Stimulated activated CD8-positive, alpha-beta memory T cell treated with anti-CD3 and anti-CD28 coated beads, Interleukin-15, amount 100 ng/mL, for 1 hour (primary cell): ENCODE measurements at places on chromosomes 5 and 9.

DNA sequence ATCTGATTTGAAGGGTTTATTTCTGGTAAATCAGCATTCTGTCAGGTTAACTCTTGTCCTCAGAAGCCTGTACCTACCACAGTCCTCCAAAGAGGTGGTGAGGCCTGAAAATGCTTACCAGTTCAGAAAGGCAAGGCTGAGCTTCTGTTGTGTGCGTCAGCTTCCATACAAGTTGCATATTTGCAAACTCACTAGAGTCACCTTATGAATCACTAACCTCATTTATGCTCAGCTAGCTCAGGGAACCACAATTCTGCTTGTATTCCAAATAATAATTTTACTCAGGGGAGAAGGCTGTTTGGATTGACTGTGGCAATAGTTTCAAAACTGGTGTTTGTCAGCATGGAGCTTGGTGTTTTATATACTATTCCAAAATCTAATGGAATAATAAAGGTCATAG is 355.1 kb upstream of the RFX3 start:
- DNase-seq, result no peak

DNA sequence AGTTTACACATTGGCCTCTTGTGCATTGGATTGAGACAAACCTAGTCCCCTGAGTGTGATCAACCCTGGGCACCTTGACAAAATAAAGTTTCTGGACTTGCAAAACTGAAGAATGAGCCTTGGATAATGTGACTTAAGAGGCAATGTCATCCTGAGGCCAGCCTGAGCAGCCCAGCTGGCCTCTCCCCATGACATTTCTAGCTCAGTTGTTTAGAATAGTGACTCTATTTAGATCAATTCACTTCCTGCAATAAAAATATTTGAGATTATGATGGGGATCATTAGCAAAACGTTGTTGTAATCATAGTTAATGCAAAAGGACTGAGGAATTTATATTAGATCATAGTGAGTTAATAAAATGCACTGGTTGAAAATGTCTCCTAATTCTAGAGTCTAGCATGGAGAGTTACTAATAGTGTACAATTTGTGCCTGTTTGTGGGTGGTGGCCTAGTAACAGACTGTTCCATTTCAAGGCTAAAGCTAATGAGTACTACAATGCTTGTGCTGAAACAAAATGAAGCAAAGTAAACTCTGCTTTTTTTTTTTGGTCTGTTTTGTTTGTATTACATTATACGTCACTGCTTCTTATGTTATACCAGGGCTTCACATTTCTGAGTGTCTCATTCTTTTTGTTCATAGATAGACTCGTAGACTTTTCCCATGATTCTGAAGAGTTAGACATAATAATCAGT is 10.9 kb upstream of the RHOBTB3 start:
- no peak for DNase-seq

- no peak for DNase-seq
Observed at GRCh38 chr5:146675636-146676035, 159.6 kb upstream of the GPR151 start.

GRCh38 chr5:101326766-101327165 is 423.7 kb upstream of the ST8SIA4 start:
- DNase-seq, result no peak

DNA sequence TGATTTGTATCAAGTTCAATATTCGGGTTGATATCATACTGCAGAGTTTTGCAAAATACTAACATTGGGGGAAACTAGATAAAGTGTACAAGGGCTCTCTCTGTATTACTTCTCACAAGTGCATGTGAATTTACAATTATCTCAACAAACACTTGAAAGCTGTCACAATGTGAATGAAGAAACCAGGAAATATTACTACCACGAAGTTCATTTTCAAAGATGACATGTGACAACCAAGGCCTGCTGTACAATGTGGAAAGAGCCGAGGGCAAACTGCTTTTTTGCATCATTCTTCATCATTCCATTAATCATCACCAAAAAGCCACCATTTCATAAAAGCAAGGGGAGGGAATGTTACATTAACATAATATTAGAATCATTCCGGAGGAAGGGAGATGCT is 310.0 kb downstream of the GLIS3 start:
- no peak for DNase-seq

- no peak for DNase-seq
Observed at GRCh38 chr5:59683311-59683710, 210.2 kb downstream of the PDE4D start.

GRCh38 chr9:93205045-93205768 is 21.3 kb downstream of the WNK2 start:
- DNase-seq, result no peak

DNA sequence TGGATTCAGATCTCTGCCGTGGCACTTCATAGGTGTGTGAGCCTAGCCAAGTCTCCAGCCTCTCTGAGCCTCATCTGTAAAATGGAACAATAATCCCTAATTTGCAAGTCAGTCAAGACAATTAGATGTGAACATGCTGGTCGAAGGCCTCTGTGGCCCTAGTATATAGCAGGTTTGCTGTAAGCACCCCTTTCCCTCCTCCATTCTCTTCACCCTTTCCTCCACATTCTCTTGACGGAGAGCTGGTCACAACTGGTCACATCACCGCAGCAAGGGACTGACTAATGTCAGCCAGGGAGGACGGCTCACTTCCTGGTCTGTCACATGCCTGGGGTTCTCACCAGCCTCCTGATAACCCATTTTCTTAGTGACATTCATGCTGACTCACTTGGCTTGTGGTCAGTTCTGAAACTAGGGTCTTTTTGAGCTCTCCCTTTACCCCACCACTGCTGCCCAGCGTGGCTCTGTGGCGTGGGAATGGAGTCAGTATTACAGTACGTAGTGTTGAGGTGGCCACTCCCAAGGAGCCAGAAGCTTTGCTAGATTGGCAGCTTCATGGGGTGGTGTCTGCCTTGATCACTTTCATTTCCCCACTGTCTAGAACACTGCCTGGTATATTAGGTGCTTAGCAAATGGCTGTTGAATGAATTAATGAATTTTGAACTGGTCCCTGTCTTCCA is 47.8 kb downstream of the ERGIC1 start:
- no peak for DNase-seq

- DNase-seq, result no peak
Observed at GRCh38 chr5:151234476-151235238, 10.8 kb upstream of the CCDC69 start.

DNA sequence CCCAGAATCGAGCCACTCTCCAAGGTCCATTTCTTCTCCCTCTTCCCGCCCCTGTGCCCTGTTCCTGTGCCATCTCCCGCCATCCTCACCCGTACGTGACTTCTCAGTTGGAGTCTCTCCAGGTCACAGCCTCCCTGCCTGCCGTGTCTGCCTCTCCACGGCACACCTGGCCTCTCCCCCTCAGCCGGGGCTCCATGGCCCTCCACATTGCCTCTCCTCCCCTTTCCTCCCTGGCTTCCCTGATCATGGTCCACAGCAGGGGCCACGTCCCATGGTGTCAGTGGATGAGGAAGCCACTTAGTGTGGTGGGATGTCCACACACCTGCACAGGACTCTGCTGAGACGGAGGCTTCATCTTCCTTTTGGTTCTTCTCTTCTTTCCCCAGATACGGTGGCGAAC is 2.3 kb downstream of the PAEP start:
- no peak for DNase-seq

- DNase-seq, result no peak
Observed at GRCh38 chr5:145942201-145942600, 5.8 kb downstream of the SH3RF2 start.

DNA sequence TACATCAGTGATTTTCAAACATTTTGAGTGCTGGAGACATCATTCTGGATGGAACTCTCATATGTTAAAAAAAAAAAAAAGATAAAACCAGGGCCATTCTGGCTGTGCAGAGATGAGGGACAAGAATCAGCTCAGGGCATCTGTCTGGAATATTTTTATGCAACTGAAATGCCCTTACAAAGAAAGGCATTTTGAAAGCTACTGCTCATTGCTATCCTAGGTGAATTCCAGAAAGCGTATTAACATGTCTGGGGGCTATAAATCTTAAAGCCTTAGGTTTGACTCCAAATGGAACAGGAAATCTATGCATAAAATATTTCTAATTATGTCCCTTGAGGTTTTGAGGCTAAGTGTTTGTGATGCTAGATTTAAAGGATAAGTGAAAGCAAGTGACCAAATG is 14.9 kb upstream of the PCSK1 start:
- no peak for DNase-seq

GRCh38 chr9:92297611-92298010 is 4.1 kb upstream of the IARS1 start:
- DNase-seq, result no peak

- no peak for DNase-seq
Observed at GRCh38 chr9:134166374-134166773, 2.0 kb upstream of the RNU6ATAC start.

DNA sequence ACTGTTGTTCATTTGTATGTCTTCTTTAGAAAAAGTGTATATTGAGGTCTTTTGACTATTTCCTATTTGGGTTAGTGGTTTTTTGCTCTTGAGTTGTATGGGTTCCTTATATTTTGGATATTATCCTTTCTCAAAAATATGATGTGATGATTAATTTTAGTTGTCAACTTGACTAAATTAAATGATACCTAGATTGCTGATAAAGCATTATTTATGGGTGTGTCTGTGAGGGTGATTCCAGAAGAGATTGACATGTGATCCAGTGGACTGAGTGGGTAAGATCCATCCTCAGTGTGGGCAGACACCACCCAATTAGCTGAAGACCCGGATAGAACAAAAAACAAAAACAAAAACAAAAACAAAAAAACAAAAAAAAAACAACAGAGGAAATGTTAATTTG is 115.1 kb upstream of the KIF2A start:
- no peak for DNase-seq

DNA sequence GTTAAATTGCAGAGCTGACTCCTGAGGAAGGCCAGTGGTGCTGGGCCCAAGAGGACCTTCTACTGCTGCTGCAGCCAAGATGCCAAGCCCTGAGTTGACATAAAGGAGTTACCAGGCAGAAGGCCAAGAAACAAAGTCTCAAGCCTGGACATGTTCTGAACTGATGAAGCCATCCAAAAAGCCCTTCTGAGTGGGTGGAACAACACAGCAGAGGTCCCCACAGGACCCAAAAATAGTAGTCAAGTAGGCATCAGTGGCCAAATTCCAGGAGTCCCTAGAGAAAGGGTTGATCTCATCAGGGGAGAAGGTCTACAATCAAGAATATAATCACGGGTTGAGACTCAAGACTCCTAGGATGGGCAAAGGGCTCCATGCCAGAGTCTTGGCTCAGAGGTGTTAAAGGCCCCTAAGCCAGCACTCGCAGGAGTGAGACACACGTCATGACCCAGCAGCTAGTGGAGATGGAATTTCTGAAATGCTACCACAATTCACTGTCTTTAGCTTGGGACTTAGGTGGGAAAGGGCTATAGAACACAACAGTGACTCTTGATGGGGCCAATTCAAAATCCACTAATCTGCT is 119.7 kb downstream of the FANCC start:
- no peak for DNase-seq

DNA sequence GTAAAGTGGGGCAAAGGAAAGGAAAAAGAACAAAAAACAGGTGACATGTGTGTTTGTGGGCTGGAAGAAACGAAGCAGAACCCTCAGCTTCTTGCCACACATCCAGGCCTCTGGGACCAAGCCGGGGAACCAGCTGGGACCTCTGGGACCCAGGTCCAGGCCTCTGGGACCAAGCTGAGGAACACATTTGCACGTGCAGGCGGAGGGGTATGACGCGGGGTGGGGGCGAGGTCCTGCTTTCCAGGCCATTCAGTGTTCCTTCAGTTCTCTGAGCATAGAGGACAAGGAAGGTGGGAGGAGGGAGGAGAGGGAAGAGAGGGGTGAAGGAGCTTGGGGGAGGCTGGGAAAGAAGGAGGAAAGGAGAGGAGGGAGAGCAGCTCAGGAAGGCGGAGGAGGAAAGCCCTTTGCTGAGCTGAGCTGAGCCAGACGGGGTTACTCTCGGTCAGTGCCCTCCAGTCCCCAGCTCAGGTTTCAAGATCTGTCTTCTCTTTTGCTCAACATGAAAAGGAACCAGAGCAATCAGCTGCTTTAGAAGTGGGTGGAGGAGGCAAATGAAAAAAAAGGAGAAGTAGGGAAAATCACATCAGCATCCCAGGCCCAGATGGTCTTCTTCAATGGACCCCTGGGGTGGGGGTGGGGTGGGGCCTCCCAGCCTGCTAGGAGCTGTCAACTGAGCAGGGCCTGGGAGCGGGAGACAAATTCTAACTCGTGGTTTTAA is 59.1 kb downstream of the ABCA1 start:
- DNase-seq, result no peak

GRCh38 chr9:31394015-31394473 is 990.4 kb upstream of the ACO1 start:
- DNase-seq, result no peak

DNA sequence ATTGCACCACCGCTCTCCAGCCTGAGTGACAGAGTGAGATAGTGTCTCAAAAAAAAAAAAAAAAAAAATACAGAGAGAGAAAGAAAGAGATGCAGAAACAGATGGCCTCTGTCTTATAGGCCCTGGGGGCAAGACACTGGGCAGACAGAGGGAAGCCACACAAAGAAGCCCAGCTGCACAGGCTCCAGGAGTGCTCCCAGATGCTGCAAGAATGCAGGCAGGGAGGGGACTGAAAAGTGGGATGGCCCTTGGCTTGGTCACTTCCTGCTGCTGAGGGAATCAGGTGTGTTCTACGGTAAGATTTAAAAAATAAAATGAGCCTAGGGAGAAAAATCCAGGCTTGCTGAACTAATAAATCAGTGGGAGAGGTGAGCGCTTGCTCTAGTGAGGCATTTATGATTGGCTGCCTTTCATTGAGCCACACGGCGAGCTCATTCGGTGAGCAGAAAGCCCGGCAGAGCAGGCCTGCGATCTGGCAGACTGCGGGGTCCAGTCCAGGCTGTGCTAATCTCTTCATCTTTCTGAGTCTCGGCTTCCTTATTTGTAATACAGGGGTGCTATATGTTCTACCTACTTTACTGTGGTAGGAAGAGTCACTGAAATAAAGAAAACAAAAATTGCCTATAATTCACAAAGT is 80.6 kb downstream of the RAD23B start:
- no peak for DNase-seq

DNA sequence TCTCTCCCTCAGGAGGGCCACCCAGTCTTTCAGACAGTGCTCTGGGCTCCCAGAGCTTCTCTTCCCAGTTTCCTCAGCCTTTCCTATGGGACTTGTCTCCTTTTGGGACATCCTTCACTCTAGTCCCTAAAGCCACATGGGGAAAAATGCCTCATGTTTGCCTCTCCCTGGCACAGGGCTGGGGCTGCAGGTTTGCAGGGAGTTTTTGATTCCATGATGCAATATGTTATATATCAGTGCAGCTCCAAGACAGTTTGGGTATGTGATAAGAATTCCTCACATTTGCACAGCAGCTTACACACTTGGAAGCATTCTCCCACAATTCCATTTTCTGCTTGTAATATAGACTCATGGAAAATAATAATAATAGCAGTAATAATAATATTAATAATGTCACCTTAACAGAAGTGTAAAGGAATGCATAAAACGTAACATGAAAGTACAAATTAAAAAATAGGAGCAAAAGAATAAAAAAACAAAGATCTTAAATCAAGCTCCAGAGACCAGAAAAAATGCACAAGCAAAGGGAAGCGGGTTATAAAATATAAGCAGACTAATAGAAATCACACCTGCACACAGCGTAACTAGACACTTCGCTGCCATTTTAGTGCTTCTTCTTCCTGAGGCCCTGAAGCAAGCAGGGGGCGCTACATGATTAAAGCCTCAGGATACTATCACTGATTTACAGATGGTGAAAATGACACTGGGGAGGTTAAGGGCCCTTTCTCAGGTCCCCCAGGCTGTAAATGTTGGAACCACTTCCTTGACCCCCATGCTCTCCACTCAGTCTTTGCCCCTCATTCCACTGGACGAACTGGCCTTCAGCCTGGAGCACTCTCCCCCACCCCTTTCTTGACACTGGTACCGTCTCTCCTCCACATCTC is 70.0 kb upstream of the IL17B start:
- DNase-seq, result no peak

- DNase-seq, result no peak
Observed at GRCh38 chr5:76125346-76125745, 42.2 kb downstream of the SV2C start.

GRCh38 chr9:127166651-127167524 is 44.5 kb upstream of the ANGPTL2 start:
- DNase-seq, result no peak
